ENCODE measurements at places on chromosomes 3 and 15.

GRCh38 chr15:49877117-49877872 is 241.7 kb downstream of the ATP8B4 start:
- no peak for DNase-seq

- DNase-seq: no peak
These were observed 377.8 kb upstream of the PROK2 start for GRCh38 chr3:72162649-72163184.

DNA sequence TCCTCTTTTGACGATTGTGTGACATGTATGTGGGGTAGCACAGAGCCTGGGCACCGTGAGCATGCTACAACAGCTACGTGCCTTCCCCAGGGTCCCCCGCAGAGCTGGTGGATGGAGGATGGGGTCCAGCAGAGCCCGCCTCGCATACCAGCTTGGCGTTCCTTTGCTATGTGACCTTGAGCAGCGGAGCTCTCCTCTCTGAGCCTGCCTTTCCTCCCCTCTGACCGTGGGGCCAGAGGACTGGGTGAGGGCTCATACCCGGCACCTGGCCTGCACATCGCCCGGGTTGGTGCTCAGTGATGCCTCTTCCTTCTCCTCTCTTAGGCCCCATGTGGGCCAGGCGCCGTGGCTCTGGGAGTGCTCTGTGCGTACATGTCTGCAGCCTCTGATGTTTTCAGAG is 73.4 kb downstream of the FBLN2 start:
- no peak for DNase-seq

DNA sequence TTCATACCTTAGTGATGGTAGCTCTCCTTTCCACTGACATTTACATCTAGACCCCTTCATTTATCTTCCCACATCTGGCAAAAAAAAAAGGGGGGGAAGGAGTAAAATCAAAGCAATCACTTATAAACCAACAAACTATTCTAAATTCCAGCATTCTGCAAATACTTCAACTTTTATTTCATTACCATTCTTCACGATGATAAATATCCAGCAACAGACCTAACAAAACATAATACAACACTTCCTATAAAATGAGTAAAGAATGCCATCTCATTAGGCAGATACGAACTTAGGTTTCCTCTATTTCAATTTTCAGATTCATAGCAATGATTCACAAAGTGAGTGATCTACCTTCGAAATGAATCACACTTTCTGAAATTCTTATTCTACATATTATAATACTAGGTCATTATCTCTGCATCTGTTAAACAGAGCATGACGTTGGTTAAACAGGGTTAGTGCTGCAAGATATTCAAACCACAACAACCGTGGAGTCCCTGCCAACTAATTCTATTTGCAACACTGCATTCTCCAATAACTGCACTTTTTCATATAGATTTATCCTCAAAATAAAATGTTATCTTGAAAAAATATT is at the start of gene LRRFIP2:
Gene LRRFIP2 (minus strand): TSS at position 51 of the 595 bp plus-strand sequence. CDS start 25,599 bp downstream, outside the sequence.
- no peak for DNase-seq

- no peak for DNase-seq
These were observed 5.5 kb downstream of the AP2M1 start for GRCh38 chr3:184180165-184180564.

- no peak for DNase-seq
These were observed 24.9 kb downstream of the TTC14 start for GRCh38 chr3:180626844-180627243.

GRCh38 chr3:8371960-8372463 is 129.6 kb upstream of the LMCD1 start:
- no peak for DNase-seq

Data from memory B cell (primary cell).